Foreskin keratinocyte (primary cell): ENCODE measurements at places on chromosomes 2 and 18. TPM values are rescaled to one million over a fixed set of nuclear protein-coding genes. Genes with fewer than 3 reads are reported as not detected.

Gene TCF4
- 7.3 and 7.5 TPM in 2 replicates for total RNA-seq

Gene SERPINB4
- 0.07 TPM in 1 of 2 replicates, not detected in the other for total RNA-seq

Gene FIGLA
- total RNA-seq, result not detected in 2 replicates

Gene NXPH2
- not detected in 2 replicates for total RNA-seq

Gene FSHR
- total RNA-seq, result not detected in 2 replicates

Gene LRRC30
- total RNA-seq, result not detected in 2 replicates

Gene LOXHD1
- total RNA-seq, result not detected in 2 replicates

Gene KDSR
- total RNA-seq, result 50.9 and 55.8 TPM in 2 replicates

Gene ITPRIPL1
- total RNA-seq, result 7.2 and 7.7 TPM in 2 replicates

Gene GPC1
- total RNA-seq, result 116 and 121 TPM in 2 replicates
